ENCODE measurements at places on chromosomes 6 and 20.
A peak's percentile ranks its signal among the peaks of the same experiment; 100 is the strongest.

DNA sequence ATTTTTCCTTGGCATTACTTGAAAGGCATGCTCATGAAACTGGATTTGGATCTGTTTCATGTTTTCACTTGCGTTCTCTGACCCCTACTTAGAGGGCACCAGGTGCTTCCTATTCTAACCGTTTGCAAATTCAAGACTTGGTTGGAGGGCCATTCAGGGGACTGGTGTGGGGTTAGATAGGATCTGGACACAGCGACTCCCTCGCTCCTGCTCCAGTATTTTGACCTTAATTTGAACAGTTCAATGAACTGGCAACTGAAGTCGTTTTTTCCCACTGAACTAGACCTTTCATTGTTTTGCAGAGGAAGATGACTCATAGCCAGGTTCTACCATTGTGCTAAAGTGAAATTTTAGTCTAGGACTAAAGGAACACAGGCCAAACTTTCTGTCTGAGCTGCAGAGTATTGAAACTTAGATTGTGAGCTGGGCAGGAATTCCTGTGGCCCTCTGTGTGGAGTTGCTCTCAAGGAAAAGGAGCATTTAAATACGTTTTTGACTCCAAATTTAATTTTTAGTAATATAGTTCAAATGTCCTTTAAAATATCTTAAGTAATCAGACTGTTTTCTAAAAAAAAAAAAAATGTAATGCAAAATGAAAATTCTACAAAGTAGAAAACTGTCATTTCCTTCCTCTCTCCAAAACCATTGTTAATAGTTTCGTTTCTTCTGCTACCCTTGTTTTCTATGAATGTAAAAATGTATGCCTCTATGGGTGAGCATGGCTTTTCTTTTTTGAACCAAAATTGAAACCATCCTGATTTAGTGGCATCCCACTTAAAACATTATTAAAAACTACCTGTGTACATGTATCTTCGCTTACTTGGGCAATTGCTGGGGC is 64.8 kb downstream of the UTRN start:
- DNase-seq, result peak; percentile 76

- no peak for DNase-seq
These were observed 7.9 kb downstream of the EXOC2 start for GRCh38 chr6:684831-685636.

DNA sequence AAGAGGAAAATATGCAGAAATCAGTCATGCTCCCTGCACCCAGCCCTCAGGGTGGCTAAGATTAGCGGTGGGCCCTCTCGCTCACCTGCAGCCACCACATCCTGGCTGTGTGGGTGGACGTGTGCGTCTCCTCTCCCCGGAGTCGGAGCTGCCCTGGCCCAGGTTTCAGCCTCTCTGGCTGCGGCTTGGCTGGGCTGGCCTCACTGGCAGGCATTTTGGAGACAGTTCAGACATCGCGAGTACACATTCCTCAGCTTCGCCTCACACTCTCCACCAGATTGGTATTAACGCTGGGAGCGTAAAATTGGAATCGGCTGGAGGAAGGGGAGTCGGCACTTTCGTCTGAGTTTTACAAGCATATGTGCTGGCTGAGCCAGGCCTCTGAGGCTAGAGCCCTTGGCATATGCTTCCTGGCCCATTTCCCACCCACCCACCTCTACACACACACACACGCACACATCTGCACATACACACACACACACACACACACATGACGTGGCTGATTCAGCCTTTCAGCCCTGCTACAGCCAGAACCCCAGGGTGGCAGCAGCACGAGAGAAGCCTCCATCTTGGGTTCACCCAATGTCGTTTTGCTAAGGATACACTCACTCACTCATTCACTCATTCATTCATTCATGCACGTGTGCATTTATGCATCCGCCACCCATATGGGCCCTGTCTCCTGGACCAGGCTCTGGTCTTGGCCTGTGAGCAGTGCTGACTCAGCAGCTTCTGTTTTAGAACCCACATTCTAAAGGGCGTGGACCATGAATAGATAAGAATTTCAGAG is 42.9 kb downstream of the BCAS4 start:
- DNase-seq, result no peak

DNA sequence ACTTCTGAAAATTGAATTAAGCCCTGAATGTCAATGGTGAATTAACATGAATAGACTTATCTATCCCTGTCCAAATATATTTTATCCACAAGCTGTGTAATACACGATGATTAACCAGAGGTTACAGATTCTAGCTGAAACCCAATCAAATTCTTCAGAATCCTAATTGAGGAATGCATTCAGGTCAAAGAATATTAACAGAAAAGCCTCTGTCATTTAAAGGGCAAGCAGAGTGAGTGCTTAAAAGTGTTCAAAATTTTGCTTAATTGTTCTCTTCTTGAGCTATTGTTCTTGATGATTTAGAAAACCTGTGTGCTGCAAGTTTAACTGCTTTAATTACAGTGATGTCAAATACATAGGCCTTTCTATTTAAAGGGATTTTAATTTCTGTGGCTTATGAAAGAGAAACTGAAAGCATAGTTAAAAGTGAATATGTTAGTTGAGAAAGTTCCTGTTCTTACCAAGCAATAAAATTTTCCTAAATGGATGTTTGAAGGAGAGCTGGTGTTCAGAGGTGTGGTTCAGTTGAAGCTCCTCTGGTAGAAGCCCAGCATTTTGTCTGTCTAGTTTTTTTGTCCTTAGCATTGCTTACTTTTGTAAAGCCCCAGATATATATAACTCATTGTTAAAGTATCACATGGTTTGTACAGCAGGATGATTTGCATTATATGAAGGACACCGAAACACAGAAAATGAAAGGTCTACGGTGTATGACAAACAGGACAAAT is 466.3 kb upstream of the PLCB4 start:
- peak; percentile 67 for DNase-seq

- DNase-seq, result peak; percentile 1
These were observed 599.2 kb downstream of the COL12A1 start for GRCh38 chr6:74606582-74607071.

GRCh38 chr6:18405477-18406293 is 18.5 kb downstream of the RNF144B start:
- DNase-seq, result no peak

DNA sequence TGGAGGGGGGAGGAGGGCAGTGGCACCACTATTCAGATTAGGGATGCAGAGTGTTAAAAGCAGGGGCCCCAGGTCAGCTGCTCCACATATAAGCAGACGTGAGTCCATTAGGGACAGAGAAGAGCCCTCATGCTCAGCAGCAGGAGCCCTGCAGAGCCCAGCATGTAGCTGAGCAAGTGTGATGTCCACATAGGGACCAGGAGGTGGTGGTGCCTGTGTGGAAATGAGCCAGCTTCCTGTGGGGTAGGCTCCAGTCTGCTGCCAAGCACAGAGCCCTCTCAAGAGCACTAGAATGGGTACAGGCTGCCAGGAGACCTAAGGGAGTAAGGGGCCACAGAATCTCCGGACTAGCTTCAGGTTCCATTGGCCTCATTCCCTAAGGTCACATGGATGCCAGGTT is 57.9 kb upstream of the MLN start:
- no peak for DNase-seq

GRCh38 chr6:29828471-29828797 is 809 bp downstream of the HLA-G start:
- no peak for DNase-seq

GRCh38 chr6:32885698-32886286 is 31.8 kb downstream of the PSMB9 start:
- DNase-seq, result no peak

DNA sequence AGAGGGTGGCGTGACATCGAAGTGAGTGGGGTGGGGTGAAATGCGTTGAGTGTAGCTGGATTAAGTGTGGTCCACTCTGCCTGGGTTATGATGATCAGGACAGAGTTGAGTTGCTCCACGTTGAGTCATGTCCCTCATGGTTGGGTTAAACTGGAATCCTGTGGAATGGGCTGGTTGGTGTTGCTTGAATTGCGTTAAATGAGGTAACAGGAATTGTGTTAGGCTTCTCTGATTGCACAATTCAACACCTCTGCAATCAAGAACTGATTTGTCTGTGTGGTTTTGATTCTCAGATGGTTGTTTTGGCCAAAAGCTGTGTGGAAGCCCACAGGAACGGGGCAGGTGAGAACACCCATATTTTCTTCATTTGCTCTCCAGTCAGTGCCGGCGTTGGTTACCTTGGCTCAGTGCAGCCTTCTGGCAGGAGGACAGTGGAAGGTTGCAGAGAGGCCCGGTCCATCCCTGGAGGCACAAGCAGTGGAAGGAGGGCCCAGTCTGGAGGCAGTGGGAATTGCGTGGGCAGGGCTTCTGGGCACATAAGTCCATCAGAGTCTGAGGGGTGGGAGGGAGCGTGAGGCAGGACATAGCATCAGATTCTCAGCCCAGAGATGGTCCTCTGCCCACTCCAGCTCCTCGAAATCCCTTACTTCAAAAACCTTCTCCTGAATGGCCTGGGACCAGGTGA is 11.6 kb downstream of the NOTCH4 start:
- DNase-seq, result no peak

- no peak for DNase-seq
These were observed 54.7 kb upstream of the GGTLC1 start for GRCh38 chr20:24043294-24043693.

DNA sequence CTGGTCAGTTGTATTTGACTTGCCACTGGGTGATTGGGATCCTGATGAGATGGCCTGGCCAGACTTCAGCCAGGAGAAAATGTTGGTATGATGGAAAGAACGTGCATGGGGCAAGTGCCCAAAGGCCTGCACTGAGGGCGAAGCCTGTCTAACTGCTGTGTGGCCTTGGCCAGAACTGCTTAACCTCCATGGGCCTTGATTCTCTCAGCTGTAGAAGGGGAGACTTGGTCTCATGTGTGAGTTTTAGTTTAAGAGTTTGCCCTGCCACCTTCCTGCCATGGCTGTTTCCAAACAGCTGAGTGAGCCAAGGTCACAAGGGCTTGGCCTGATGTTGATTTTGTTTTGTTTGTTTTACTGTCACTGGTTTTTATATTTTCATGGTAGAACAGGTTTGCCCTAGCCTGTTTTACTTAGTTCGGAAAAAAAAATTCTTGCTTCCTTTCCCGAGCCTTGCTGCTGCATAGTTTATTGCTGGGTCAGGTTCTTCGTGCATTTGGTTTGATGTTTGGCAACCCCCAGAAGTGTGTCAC is 35.3 kb downstream of the DSTN start:
- no peak for DNase-seq

- no peak for DNase-seq
These were observed 392.0 kb downstream of the SYNE1 start for GRCh38 chr6:152244998-152245630.

DNA sequence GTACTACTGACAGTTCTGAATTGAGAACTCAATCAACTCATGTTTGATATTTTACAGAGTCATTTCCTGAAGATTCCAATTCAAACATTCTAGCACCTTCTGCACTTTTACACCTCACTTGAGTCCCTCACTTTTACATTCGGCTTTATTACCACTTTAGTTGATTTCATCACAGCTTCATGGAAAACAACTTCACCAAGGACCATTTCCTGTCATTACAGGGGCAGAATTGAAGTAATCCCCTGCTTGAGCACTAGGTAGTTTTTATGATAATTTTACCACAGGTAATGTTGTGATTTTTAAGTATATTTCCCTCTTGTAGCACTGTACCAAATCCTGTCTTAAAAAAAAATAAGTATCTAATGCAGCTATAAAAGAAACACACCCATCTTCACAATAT is 312.9 kb downstream of the BTBD9 start:
- DNase-seq, result no peak

DNA sequence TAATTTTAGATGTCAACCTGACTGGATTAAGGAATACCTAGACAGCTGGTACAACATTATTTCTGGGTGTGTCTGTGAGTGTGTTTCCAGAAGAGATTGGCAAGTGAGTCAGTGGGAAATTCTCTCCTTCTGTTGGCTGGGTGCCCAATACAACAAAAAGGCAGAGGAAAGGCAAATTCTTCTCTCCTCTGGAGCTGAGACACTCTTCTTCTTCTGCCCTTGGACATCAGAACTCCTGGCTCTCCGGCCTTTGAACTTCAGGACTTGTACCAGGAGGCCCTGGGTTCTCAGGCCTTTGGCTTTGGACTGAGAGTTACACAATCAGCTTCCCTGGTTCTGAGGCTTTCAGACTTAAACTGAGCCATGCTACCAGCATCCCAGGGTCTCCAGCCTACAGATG is 7.8 kb upstream of the BTN3A1 start:
- DNase-seq, result no peak

DNA sequence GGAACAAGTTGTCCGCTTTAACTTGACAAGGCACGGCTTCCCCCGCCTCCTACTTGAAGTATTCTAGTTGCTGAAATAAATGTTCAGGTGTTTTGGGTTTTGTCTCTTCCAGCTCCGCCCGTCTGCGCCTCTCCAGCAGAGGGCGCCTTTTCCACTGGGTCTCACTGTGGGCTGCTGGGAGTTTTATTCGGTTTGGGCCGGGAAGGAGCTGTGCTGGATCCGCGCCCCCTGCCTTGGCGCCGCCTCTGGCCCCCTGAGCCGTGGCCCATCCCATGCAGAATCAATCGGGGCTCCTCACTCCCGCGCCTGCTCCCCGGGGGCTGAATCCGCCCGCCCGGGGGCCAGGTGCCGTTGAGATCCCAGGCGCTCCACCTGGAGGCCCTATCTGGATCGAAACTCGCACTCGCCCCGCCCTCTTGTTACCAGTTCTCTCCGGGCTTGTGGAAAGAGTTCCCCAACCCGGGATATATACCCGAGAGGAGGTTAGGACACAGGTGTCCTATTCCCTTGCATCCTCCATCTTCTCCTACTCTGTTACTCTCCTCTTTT is 51.0 kb upstream of the TCF21 start:
- DNase-seq, result peak; percentile 18

DNA sequence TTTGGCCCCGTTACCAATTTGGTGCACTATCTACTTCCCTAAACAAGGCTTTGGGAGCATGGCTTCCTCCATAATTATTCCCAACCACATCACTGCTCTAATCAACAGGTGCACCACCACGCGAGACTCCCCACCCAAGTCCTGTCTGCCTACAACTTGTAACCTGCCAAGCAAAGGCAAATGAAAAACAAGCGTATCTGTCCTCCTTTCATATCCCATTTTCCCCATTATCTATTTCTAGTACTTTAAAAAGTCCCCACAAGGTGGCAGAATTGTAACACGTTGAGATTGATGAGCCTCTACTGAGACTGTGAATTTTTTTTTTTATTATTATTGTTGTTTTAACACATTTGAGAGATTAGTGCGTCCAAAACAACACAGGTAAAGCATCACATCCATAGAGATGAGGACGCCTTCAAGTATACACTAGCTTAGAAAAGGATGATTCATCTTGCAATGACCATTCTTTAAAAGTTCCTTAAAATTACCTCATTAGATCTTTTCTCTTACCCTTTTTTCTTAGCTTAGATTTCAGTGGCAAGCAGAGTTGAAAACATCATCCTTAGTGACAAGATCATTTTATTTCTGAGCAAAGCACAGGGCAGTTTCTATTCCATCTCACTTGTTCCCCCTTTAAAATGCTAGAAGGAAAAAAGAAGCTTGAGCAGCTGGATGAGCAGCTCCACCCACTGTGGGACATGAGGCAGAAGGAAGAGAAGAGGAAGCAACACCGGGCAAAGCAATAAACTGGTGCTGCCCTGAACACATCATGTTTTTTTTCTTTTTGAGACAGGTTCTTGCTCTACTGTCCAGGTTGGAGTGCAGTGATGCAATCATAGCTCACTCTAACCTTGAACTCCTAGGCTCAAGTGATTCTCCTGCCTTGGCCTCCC is 210.8 kb downstream of the ARHGAP18 start:
- DNase-seq, result no peak

- DNase-seq, result no peak
These were observed 3.8 kb downstream of the TSHZ2 start for GRCh38 chr20:52975803-52976531.
